ENCODE measurements at places on chromosomes 6 and 20. TPM values are rescaled to one million over a fixed set of nuclear protein-coding genes. Genes with fewer than 3 reads are reported as not detected.

DNA sequence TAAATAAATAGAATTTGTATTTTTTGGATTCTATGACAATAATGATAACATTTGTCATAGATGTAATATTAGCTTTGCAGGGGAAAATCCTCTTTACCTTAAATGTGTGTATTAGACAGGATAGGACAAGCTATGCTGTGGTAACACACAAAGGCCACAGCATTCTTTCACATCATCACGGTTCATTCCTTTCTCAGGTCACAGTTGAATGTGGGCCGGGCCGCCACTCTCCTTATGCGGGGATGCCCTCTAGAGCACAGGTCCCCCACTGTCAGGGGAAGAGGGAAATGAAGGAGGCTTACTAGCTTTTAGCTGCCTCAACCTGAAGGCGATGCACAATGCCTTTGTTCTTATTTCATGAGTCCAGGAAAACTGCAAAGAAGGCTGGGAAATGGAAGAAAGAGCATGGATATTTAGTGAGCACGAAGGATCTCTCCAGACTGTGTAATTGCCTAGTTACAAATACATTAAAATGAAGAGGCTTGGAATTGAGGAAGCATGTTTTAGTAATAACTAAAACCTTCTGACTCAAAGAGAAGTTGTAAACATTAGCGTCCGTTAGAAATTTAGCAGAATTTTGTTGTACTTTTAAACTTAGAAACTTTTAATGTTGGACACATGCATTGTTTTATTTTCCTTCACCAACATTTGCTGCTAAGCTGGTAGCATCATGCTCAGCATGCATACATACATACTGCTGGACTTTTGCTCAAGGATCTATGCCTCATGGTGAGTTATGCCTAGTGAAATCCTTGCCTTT lies 248.9 kb upstream of the FOXQ1 start:
- H3K36me3 ChIP-seq = no peaks in the 10 kb centered on the region
- no peaks in the 10 kb centered on the region for H3K27me3 ChIP-seq
- no peaks in the 10 kb centered on the region for H3K4me1 ChIP-seq

DNA sequence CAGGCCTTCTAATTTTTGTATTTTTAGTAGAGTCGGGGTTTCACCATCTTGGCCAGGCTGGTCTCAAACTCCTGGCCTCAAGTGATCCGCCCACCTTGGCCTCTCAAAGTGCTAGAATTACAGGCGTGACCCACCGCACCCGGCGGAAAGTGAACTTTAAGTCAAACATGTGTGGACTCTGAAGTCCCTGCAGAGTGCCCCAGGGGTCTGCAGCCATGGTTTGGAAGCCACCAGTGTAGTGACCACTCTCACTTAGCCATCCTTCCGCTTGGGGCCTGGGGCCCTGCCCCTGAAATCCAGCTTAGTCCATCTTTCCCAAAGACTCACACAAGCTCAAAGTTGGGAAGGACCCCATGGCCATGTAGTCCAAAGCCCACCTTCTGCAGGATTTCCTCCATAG lies 164.5 kb downstream of the GRM4 start:
- H3K36me3 ChIP-seq = no peaks in the 10 kb centered on the region
- no peak for DNase-seq
- no peak overlapping the region for H3K4me3 ChIP-seq
- peaks cover 8% of the 10 kb centered on the region for H3K4me1 ChIP-seq
- peaks cover 9% of the 10 kb centered on the region for H3K27me3 ChIP-seq
- no peak overlapping the region for H3K27ac ChIP-seq

DNA sequence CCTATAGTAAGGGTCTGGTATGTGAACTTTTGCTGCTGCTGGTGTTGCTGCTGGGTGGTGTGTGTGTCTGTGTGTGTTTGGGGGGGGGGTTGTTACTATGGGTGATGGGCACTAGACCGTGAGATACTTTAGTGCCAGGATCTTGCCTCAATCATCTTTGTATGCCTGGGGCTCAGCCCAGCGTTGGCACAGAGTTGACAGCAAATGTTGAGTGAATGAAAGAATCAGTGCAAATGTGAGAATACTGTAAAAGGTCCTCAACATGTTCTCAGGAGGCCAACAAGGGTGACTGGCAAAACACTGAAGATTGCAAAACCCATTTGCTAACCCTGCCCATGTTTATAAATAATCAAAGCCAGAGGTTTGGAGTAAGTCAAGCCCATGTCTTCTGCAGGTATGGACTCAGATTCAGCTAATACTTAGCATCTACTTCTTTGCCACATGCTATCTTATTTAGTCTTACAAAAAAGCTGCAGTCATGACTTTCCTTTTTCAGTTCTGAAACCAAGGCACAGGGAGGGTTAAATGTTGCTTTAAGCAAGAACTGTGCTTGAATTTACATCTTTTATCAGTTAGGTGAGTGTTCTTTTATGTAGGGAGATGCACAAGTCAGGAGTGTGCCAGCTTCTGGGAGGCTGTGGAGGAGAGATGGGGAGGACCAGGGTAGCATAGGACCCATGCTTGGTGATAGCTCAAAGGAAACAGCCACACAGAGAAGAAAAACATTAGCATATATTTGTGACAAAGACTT lies 125.3 kb upstream of the SPACA1 start:
- no peaks in the 10 kb centered on the region for H3K4me1 ChIP-seq
- H3K4me3 ChIP-seq = no peak overlapping the region
- H3K27me3 ChIP-seq = no peaks in the 10 kb centered on the region
- H3K36me3 ChIP-seq = no peaks in the 10 kb centered on the region

DNA sequence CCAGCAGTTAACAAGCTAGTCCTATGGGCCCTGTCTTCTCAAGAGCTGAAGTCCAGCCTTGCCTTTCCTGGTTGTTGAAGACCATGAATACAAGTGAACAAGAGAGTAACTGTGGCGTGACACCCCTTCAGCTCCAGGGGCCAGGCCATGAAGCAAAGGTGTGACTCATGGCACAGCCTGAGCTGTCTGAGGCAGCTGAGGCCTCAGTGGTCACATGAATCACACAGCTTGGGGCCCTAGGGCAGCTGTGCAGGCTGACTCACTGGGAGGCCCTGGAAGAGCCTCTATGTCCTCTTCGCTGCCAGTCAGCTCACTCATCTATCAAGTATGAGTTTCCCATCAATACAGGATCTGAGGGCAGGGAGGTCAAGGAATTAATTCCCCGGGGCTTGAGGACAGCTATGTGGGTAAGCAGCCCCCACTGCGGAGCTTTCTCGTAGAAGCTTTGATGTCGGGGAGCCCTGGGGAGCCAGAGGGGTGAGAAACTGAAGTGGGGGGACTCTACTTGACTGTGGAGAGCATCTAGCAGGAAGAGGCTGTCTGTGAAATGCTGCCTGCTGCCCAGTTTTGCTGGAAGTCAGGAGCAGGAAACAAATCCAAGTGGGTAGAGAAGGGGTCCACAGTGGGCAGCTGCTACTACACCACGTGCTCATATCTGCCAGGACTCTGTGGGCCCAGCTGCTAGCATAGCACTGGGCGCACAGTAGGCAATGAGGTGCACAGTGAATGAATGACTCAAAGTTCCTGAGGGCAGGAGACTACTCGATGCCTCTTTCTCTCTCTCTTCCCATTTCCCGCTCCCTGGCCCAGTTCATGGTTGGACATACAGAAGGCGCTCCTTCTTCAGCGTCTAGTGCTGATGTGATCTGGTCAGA lies 13.7 kb upstream of the FAM83C start:
- no peak overlapping the region for H3K27ac ChIP-seq
- H3K4me1 ChIP-seq = peaks cover 6% of the 10 kb centered on the region
- H3K27me3 ChIP-seq = no peaks in the 10 kb centered on the region
- H3K4me3 ChIP-seq = no peak overlapping the region
- peaks cover 22% of the 10 kb centered on the region for H3K36me3 ChIP-seq

- no peaks in the 10 kb centered on the region for H3K36me3 ChIP-seq
- H3K4me3 ChIP-seq = no peak overlapping the region
- no peaks in the 10 kb centered on the region for H3K27me3 ChIP-seq
- H3K4me1 ChIP-seq = peaks cover 25% of the 10 kb centered on the region
Measured at GRCh38 chr6:339480-339879, 47.2 kb downstream of the DUSP22 start.

- no peak overlapping the region for H3K4me3 ChIP-seq
- no peaks in the 10 kb centered on the region for H3K36me3 ChIP-seq
- no peaks in the 10 kb centered on the region for H3K27me3 ChIP-seq
- peaks cover 22% of the 10 kb centered on the region for H3K4me1 ChIP-seq
- H3K27ac ChIP-seq = peak overlapping the region; percentile 4
- no peak for DNase-seq
Measured at GRCh38 chr20:49785852-49786175, 26.8 kb upstream of the SLC9A8 start.

DNA sequence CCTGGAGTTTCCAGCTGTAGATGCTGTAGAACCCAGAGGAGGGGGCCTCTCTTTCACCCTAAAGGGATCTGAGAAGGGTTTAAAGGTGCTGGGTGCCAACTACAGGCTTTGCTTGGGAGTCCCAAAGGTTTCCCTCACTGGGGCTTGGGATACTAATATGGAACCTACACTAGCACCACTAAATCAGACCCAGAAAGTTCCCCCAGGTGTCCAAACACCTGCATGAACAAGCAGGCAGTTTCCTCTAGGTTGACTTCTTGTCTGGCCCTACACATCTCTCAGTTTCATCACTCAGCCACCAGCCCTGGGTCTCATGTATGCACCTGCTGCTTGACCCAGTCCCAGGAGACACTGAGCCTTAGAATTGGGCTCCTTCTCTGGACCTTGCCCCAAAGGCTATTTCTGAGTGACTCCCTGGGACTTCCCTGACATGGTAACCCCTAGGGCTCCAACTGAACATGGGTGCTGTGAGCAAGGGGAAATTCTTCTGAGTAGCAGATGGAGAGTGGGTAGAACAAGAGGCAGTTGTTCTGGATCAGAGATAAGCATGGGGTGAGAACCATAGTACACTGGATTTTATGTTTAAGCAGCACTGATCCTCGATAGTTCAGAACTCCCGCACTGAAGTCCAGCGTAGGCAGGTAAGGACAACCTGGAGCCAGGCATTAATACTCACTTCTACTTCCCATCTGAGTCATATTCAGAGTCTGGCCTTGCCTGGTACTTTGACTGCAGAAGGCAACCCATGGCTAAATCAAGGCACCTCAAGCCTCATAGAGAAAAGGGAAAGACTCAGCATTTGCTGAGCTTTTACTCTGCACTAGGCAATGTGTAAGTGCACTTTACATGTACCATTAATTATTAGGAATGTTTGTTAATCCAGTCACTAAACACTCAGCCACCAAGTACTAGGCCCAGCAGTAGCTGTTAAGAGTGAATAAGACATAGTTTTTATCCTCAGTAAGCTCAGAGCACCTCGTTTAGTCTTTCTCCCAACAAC lies 16.8 kb downstream of the BCL2L1 start:
- H3K36me3 ChIP-seq = peaks cover 61% of the 10 kb centered on the region
- H3K4me1 ChIP-seq = peaks cover 92% of the 10 kb centered on the region
- H3K27me3 ChIP-seq = no peaks in the 10 kb centered on the region
- no peak overlapping the region for H3K4me3 ChIP-seq

DNA sequence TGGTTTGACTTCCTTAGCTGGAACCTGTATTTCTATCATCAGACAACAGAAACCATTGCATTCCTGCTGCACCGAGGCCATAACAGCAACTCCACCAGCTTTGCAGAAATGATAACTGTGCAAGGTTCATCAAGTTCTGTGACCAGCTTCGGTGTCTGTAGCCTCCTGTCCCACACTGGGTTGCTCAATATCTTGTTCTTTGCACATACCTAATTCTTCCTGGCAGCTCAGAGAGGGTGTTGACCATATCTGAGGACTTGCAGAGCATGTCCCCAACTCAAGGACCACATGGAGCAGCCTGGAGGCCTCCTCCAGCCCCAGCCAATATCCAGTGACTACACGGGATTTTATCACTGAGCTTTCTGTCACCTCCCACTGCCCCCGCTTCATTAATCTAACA lies 59.3 kb upstream of the SCAF8 start:
- H3K4me1 ChIP-seq = no peaks in the 10 kb centered on the region
- H3K27me3 ChIP-seq = no peaks in the 10 kb centered on the region
- no peak overlapping the region for H3K27ac ChIP-seq
- no peak overlapping the region for H3K4me3 ChIP-seq
- no peaks in the 10 kb centered on the region for H3K36me3 ChIP-seq

GRCh38 chr6:109314313-109314712 lies 68.0 kb downstream of the CD164 start:
- no peak for DNase-seq
- H3K27ac ChIP-seq = no peak overlapping the region
- H3K4me1 ChIP-seq = no peaks in the 10 kb centered on the region

- no peak within 1 kb of the TSS for H3K27ac ChIP-seq
- peak within 1 kb of the TSS; percentile 50 for H3K4me3 ChIP-seq
- peak; percentile 64 for DNase-seq
- H3K27me3 ChIP-seq = peaks cover 24% of the 10 kb centered on the region
Measured at GRCh38 chr6:17101422-17102257, at the start of gene STMND1. TSS of gene STMND1 (plus strand) at chr6:17102050. CDS start at chr6:17102258, 208 bp downstream.

GRCh38 chr20:61684583-61685235 lies 381.0 kb downstream of the TAF4 start:
- DNase-seq = no peak
- H3K4me1 ChIP-seq = no peaks in the 10 kb centered on the region
- H3K27me3 ChIP-seq = peaks cover 16% of the 10 kb centered on the region
- no peak overlapping the region for H3K4me3 ChIP-seq

The MUC21 gene
- total RNA-seq = 3.8 TPM

The LHFPL5 gene
- total RNA-seq = not detected

The DLK2 gene
- total RNA-seq = 0.53 TPM

The IP6K3 gene
- total RNA-seq = 3.5 TPM

The COL19A1 gene
- total RNA-seq = not detected

The DBNDD2 gene
- 82.2 TPM for total RNA-seq

The CYP39A1 gene
- total RNA-seq = 5.4 TPM
